ENCODE measurements at places on chromosomes 2 and 18.

DNA sequence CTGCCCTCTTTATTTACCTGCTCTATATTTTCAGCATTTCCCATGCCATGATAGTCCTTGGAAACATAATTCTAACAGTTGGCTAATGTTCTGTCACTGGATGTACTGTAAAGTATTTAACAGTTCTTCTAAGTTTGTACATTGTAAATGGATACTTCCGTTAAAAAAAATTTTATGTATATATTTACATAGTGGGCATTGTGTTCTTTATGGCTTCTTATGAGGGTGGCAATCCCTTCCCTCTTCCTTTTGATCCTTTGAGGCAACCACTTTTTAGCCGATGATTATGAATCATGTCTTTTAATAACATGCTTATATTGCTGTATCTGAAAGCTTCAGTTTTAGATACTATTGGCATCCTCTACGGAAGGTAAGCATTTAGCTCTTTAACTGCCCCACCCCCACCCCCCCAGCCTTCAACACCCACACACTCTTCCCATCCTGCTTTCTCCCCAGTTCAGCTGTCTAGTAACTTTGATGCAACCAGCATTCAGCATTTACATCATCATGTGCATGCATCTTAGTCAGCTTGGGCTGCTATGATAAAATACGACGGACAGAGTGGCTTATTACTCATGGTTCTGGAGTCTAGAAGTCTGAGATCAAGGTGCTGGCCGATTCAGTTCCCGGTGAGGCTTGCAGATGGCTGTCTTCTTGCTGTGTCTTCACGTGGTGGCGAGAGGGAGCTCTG is 21.0 kb upstream of the EDAR start:
- no peak for DNase-seq

DNA sequence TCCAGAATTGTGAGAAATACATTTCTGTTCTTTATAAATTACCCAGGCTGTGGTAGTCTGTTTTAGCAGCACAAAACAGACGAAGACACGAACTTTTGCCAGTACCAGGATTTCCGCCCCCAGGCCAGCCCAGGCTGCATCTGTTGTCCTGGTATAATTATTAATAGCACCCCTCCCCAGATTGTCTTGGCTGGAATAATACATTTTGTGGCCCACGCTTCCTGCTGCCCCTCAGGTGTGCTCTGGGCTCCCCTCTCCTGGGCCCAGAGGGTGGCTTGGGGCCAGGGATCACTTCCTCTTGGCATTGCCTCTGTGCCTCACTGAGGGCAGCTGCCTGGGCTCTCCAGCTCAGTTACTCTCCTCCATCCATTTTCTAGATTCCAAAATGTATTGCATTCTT is 102.1 kb upstream of the HS6ST1 start:
- DNase-seq = no peak

GRCh38 chr2:159399716-159400415 is 113.4 kb upstream of the WDSUB1 start:
- DNase-seq = no peak

- DNase-seq = no peak
These were observed 26.9 kb downstream of the NCKAP5 start for GRCh38 chr2:133541376-133541775.

- DNase-seq = no peak
These were observed 47.3 kb downstream of the QPCT start for GRCh38 chr2:37391711-37392110.

GRCh38 chr2:26740346-26740745 is 23.7 kb upstream of the SLC35F6 start:
- no peak for DNase-seq

DNA sequence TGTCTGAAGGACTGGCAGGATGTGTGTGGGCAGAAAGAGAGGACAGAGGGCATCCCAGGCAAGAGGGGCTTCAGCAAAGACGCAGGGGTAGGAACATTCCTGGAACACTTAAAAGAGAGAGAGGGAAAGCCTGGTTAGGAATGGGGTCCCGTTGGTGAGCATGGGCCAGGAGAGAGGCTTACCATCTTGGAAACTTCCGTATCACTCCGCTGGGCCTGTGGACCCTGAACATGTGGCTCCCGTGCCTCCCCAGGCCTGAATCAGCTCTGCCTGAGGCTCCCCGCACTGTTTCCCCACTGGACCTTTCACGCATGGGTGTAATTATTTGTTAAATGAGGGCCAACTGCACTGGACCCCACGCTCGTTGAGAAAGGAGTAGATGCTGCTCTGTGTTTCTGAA is 191.1 kb upstream of the GLI2 start:
- DNase-seq = no peak

DNA sequence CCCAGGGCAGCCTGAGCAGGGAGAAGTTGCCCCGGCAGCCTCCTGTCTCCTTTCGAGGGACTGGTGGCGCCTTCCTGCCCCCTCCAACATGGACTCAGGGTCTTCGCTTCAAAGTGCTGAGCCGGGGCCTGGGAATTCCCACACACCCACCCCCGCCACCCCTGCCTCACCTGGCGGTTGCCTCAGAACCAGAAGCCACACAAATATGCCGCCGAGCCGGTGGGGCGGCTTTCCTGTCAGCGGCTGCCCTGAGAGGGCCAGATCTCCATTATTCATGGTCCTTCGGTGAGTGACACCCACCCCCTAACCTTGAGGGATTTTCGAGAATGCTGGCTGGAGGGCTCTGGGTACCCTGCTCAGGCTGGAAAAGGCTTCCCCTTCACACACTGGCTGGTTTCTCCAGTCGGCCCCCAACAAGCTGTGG is 71.7 kb downstream of the SMAD7 start:
- no peak for DNase-seq

- no peak for DNase-seq
These were observed 54.3 kb downstream of the R3HDM1 start for GRCh38 chr2:135585586-135585985.
